ENCODE measurements at places on chromosomes 11 and 22. TPM values are rescaled to one million over a fixed set of nuclear protein-coding genes. Genes with fewer than 3 reads are reported as not detected.

DNA sequence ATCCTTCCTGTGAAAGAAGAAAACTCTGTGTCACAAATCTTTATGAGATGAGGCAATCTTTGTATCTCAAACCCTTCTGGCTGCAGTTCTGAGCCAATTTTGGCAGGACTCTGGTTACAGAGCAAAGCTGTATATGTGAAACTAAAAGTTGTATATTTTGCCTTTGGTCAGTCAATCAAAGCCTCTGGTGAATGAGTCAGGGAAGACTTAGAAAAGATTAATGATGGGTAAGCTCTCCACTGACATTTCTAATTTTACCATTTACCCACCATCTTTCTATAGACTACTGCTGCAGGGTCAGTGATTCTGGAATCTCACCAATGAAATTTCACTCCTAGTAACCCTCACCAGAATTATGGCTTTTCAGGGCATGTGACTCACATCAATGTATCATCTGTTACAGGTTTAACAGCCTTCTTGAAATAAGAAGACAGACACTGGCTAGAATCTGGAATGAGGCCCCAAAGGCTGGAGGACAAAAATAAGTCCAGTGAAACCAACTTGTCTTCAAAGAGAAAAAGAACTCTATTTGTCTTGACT lies 43.3 kb downstream of the USP35 start:
- no peak for DNase-seq

GRCh38 chr22:42306010-42306409 lies 35.6 kb upstream of the TCF20 start:
- DNase-seq, result no peak

GRCh38 chr11:69352715-69353319 lies 58.9 kb downstream of the MYEOV start:
- DNase-seq, result no peak

GRCh38 chr11:73143126-73143838 lies 1.2 kb upstream of the FCHSD2 start:
- peak; percentile 53 for DNase-seq

Gene IGLL1
- polyA plus RNA-seq, result not detected

Gene GLB1L3
- not detected for polyA plus RNA-seq

GRCh38 chr11:28140689-28141455 lies 32.7 kb downstream of the METTL15 start:
- no peak for DNase-seq

GRCh38 chr11:88115828-88116755 lies 59.2 kb downstream of the RAB38 start:
- no peak for DNase-seq

DNA sequence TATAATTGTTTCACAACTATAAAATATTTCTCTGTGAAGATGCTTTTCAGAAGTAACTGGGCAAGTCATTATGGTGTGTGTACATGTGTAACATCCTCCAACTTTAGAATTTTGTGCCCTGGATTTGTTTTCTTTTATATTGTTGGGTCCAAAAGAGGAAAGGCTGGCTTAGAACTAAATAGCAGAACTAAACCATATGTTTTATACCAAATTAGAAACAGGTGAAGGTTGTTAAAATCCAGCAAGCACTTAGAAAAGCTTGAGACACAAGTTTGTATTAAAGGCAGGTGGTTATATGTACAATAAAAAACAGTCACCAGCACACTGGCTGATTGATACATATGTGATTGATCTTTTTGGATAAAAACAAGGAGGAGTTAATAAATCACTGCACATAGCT lies 158.5 kb downstream of the WNT11 start:
- DNase-seq, result no peak

- DNase-seq, result no peak
Measured at GRCh38 chr11:105092256-105093239, 47.0 kb downstream of the CARD18 start.

DNA sequence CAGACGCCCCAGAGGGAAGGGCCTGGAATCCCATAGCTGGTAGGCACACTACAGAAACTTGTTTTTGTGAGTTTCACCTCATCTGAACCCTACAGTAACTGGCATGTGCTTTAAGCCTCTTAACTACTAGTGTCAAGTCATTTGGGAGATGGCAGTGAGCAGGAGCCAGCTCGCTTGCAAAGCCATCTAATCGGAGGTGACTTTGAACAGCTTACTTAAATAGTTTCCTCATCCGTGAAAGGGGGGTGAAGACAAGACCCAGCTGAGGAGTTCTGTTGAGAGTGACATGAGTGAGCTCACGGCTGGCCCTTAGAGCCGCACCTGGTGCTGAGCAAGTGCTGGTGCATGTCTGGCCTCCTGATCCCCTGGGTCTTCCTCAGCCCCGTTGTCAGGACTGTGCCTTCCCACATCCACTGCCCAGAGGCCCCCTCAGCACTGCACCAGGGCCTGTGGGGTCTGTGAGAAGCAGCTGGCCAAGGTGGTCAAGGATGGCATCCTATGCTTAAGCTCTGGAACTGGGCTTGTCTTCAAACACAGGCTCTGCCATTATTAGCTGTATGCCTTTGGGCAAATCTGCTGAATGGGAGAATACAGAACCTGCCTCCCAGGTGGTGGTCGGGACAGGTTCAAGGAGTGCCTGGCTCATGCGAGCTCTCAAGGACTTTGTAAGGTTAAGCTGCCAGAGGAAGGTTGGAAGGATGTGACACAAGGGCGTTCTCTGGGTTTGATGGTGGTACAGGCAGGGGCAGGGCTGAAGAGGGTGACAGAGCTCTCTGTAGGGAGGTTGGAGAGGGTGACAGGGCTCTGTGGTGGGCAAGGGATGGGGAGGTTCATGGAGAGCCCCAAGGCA lies 27.3 kb downstream of the INCENP start:
- no peak for DNase-seq

All from liver (tissue), 10 donors.